Transverse colon (tissue), 4 donors: ENCODE measurements at places on chromosomes 2 and 18. TPM values are rescaled to one million over a fixed set of nuclear protein-coding genes. Genes with fewer than 3 reads are reported as not detected.

KRTCAP3 gene
- 61.0 TPM for total RNA-seq

- H3K4me3 ChIP-seq = no peak overlapping the region
- no peaks in the 10 kb centered on the region for H3K36me3 ChIP-seq
- no peak for DNase-seq
- no peaks in the 10 kb centered on the region for H3K4me1 ChIP-seq
- no peaks in the 10 kb centered on the region for H3K27me3 ChIP-seq
- H3K27ac ChIP-seq = no peak overlapping the region
Observed at GRCh38 chr2:198187841-198188240, 383.4 kb downstream of the PLCL1 start.

DNA sequence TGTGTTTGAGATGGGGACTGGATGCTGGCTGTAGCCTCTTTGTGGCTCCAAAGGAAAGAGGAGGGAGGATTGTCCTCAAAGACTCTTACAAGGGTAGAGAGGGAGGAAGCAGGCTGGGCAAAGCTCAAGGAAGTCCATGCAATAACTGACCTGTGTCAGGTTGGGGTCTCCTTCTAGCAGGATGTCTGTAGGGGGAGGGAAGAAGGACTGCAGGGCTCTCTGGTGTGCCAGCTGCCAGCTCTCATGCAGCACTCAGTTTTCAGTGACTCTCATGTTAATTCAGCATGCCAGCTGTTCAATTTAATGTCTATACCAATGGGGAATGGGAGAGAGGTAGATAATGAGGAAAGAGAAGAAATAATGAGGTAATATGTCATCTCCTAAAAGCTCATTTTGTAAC, 85.3 kb upstream of the RANBP2 start:
- no peaks in the 10 kb centered on the region for H3K36me3 ChIP-seq
- H3K27me3 ChIP-seq = no peaks in the 10 kb centered on the region
- peaks cover 16% of the 10 kb centered on the region for H3K4me1 ChIP-seq
- no peak for DNase-seq

HRH4 gene
- not detected for total RNA-seq

DNA sequence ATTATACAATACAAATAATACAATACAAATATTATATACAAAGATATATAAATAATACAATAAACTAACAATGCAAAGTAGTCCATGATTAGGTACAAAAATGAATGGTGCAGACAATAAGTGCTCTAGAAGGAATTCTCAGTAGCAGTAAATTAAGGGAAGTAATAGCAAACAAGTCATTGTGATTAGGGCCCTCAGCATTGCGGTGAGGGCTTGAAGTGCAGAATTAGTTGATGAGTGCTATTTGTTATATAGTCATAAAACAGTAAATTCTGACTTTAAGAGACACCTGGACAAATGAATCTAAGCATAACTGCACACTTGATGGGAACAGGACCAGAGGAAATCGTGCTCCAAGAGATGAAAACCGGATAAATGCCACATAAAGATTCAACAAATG, 74.9 kb downstream of the ANKRD44 start:
- H3K27me3 ChIP-seq = no peaks in the 10 kb centered on the region
- no peak overlapping the region for H3K27ac ChIP-seq
- DNase-seq = no peak
